ENCODE measurements at places on chromosomes 5 and 9.

DNA sequence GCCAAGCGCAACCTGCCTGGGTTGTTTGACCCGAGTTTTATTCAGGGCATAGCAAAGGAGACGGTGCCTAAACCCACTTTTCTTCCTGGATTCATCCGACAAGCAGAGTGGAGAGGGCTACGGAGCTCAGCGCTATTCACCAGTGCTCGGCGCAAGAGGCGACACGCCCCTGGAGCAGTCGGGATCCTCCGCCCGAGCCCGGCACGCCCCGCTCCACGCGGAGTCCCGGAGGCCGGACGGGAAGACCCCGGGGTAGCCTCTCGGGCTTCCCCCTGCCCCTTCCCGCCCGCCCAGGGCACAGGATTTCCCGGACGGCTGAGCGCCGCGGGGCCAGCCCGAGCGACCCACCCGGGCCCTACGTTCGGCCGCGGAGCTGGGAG lies 427 bp downstream of the SERINC5 start:
- peaks cover 44% of the 10 kb centered on the region for H3K4me1 ChIP-seq
- H3K27ac ChIP-seq: peak overlapping the region; percentile 76
- H3K36me3 ChIP-seq: no peaks in the 10 kb centered on the region
- H3K27me3 ChIP-seq: no peaks in the 10 kb centered on the region

DNA sequence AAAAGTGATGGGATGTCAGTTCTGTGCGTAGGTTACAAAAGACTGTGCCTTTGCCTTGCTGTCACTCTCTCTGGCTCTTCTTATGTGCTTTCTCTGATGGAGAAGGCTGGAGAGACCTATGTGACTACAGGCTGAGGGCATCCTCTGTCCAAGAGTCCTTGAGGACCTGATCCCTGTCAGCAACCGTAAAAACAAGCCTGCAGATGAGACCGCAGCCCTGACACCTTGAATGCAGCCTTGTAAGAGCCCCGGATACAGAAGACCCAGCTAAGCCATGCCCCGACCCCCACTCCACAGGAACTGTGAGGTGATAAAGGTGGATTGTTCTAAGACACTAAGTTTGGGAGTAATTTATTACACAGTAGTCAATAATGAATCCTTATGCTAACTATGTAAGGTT lies 32.6 kb upstream of the FRRS1L start:
- no peak overlapping the region for H3K27ac ChIP-seq
- H3K4me3 ChIP-seq: no peak overlapping the region
- H3K36me3 ChIP-seq: no peaks in the 10 kb centered on the region
- DNase-seq: no peak

GRCh38 chr5:81948349-81948748 lies 23.5 kb upstream of the ATG10 start:
- H3K27ac ChIP-seq: no peak overlapping the region
- no peaks in the 10 kb centered on the region for H3K36me3 ChIP-seq
- H3K27me3 ChIP-seq: no peaks in the 10 kb centered on the region
- H3K4me3 ChIP-seq: no peak overlapping the region

GRCh38 chr9:136760424-136760823 lies 2.4 kb upstream of the LCN8 start:
- DNase-seq: no peak
- H3K4me3 ChIP-seq: no peak overlapping the region
- no peaks in the 10 kb centered on the region for H3K36me3 ChIP-seq
- peaks cover 27% of the 10 kb centered on the region for H3K27me3 ChIP-seq
- H3K4me1 ChIP-seq: no peaks in the 10 kb centered on the region
- H3K27ac ChIP-seq: no peak overlapping the region

All from thymus (tissue), 14 donors.